ENCODE measurements at places on chromosomes 2 and 18. TPM values are rescaled to one million over a fixed set of nuclear protein-coding genes. Genes with fewer than 3 reads are reported as not detected.

Gene CDKL4
- not detected for total RNA-seq

DNA sequence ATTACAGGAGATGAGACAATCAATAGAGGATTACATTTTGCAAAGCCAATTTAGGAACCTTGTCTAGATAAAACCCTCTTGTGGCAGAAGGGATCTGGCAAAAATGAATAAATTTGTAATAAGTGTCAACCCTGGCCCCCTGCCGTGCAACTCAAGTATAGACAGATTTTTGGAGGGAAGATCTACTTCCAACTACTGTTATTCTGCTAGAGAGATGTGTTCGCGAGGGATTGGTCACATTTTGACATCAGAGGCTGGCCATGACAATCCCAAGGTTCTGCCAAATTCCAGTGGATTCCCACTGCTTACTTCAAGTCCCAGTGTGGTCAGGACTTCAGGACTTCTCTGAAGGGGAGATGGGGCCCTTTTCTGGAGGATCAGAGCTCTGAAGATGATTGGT is 192.6 kb downstream of the SH3RF3 start:
- no peak for DNase-seq

Gene LAMA1
- total RNA-seq: not detected

DNA sequence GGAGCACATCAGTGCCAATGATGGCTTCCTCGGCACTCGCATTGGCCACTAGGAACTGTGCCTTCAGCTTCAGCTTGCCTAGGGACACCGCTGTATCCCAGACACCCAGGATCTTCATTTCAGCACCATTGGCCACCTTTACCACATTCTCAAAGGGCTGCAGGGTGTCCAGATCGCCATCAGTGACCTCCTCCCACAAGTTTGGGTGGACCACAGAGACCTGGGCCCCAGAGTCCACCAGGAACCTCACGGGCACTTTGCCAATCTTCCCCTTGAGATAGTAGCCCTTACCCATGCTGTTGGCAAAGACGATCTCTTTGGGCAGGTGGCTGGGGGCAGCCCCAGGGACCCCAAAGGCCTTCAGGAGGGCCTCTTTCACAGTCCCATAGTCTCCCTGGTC is 610 bp downstream of the ASPRV1 start:
- DNase-seq: no peak

GRCh38 chr2:16617282-16618266 is 48.1 kb downstream of the CYRIA start:
- no peak for DNase-seq

DNA sequence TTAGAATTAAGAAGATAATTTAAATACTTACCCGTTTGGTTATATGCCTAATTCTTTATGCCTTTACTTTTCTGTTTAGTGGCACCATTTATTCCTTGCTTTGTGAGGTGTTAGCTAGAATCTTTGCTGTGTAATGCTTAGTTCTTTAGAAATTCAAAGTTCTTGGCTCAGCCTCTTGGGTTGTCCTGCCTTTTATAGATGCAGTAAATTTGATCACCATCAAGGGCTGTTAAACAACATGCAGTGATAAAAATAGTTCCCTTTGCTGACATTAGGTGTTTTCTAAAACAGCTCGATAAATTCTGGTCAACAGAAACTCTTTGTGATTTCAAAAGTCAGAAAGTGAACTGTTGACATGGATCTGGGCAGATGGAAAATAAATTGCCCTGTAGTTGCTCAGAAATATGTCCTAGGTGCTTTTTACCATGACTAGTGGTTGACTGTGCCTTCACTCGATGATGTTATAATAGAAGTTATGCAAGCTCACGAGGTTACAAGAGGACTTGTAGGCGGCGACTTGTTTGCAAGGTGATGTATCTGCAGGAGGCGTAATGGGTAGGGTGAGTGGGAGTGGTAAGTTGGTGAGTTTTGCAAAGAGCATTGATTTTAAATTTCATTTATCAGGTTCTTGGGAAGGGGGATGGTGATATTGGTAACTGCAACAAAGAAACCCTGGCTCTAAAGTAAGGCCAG is 52.1 kb downstream of the LRRTM1 start:
- no peak for DNase-seq

DNA sequence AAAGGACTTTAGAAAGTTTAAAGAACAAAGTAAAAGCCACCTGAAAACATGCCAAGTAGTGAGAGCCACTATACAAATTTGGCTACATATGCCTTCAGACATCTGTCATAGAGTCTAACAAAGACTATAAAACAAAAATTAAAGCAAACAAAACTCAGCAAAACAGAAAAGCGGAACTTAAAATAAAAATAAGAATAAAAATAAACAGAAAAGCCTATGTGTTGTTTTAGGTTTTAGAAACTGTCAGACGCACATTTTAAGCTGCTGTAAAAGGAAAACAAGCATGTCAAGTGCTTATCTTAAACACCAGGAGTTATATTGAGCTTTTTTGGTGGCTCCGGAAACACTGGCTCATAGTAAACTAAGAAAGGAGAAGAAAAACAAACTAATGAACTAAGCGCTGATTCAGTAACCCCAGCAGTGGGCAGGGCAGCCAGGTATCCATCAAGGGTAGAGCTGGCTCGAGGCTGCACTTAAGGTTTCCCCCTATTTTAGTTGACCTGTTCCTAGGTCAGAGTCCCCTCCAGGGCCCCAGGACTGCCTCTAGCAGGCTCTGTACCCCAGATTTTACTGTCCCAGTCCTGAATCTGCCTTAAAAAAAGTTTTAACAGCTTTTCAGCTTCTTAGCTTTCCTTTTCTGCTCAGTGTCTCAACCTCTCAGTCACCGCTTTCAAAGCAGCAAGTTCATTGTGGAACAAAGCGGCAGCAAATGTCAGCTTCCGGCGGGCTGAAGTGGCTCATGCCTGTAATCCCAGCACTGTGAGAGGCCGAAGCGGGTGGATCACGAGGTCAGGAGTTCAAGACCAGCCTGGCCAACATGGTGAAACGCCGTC is 15.4 kb upstream of the RMC1 start:
- DNase-seq: peak; percentile 78

- DNase-seq: no peak
Observed at GRCh38 chr2:43937269-43937820, 58.4 kb downstream of the LRPPRC start.

- DNase-seq: no peak
Observed at GRCh38 chr2:226891780-226892590, 56.1 kb downstream of the RHBDD1 start.

Gene BOLL
- not detected for total RNA-seq

GRCh38 chr18:10530002-10530401 is 4.2 kb downstream of the NAPG start:
- DNase-seq: no peak

- no peak for DNase-seq
Observed at GRCh38 chr2:41722668-41723369, 325.0 kb upstream of the PKDCC start.

All from activated CD8-positive, alpha-beta T cell treated with anti-CD3 and anti-CD28 coated beads for 36 hours (primary cell).